BJ (cell line): ENCODE measurements at places on chromosomes 7 and 10. TPM values are rescaled to one million over a fixed set of nuclear protein-coding genes. Genes with fewer than 3 reads are reported as not detected.

DNA sequence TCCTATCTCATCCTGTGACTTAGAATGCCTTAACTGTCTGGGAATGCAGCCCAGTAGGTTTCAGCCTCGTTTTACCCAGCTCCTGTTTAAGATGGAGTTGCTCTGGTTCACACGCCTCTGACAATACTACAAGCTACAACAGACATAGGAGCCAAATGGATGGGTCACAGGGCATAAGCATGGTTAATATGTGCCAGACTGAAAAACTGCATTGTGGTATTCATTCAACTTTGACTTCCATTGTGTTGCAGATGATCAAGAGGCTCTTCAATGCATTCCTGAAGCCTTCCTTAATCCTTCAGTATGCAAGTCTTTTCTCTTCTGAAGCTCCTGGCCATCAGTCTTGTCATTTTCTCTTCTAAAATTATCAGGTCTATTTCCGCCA, 20.3 kb upstream of the RNF32 start:
- no peak for DNase-seq

DNA sequence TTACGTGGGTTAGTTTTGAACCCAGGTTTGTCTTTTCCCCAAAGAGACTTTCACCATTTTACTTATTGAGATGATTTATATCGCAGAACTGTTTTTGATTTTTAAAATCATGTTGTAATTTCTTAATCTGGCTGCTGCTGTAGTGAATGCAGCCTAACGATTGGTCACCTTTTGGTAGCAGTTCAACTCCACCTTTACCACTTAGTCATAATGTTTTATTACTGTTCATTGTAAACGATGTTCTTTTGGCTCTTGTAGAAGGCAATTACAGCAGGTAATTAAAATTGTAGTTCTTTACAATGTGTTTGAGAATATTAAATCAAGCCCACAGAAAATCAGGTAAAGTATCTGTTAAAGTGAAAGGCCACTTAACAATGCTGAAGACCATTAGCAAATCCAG, 531.1 kb downstream of the SDK1 start:
- DNase-seq = no peak

DNA sequence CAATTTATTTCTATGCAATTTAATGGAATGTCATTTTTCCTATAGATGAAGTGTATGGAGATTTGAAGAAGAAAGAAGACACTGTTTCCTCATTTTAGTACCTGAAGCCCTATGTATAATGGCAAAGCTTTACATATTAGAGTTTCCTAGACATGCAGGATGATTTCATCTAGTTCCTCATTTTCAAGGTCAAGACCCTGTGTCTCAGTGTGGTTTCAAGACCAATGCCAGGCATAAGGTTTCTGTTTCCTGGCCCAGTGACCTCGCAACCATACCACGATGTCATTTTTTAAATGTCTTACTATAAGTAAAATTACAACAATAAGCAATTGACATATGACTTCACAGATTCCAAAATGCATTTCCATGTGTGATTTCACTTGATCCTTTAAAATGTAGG, 336.5 kb upstream of the PRKCQ start:
- no peak for DNase-seq

- DNase-seq = no peak
Observed at GRCh38 chr10:125014086-125014830, 72.3 kb downstream of the ZRANB1 start.

- no peak for DNase-seq
Observed at GRCh38 chr7:123770378-123770777, 21.6 kb upstream of the WASL start.

STAG3 gene
- 0.44 and 0.61 TPM in 2 replicates for polyA plus RNA-seq

DNA sequence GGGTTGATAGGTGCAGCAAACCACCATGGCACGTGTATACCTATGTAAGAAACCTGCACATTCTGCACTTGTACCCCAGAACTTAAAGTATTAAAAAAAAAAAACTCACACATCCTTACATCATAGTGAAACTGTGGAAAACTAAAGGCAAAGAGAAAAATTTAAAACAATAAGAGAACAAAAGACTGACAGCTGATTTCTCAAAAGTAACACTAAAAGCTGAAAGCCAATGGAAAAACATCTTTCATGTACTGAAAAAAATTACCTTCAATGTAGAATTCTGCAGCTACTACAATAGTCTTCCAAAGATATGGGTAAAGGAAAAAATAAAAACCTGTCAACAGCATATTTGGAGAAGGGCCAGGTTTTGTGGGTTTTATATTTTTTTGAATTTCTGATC, 729.1 kb upstream of the NRP1 start:
- DNase-seq = no peak

TMEM236 gene
- 0.02 and 0.04 TPM in 2 replicates for polyA plus RNA-seq

DNA sequence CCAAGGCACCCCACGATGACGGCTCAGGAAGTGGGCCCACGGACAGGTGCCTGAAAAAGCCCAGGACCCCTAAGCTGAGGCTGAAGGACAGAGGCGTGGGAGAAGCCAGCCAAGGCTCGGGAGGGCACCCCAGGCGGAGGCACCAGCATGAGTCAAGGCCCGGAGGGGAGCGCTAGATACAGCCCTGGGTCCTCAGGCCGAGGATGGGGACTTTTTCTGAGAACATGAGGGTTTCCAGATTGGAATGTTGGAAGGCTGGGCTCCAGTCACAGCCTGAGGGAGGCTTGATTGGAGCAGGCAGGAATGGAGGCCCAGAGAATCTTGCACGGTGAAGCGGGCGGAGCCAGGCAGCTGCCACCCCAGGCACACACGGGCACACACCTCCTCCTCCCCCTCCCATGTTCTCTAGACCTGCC, 19.0 kb upstream of the ELFN1 start:
- DNase-seq = no peak

- no peak for DNase-seq
Observed at GRCh38 chr7:135386181-135386580, 123.7 kb downstream of the CNOT4 start.

WDFY4 gene
- polyA plus RNA-seq = not detected in 2 replicates

- no peak for DNase-seq
Observed at GRCh38 chr10:112532956-112533355, 85.9 kb downstream of the VTI1A start.

SFTPA2 gene
- not detected in 2 replicates for polyA plus RNA-seq

DNA sequence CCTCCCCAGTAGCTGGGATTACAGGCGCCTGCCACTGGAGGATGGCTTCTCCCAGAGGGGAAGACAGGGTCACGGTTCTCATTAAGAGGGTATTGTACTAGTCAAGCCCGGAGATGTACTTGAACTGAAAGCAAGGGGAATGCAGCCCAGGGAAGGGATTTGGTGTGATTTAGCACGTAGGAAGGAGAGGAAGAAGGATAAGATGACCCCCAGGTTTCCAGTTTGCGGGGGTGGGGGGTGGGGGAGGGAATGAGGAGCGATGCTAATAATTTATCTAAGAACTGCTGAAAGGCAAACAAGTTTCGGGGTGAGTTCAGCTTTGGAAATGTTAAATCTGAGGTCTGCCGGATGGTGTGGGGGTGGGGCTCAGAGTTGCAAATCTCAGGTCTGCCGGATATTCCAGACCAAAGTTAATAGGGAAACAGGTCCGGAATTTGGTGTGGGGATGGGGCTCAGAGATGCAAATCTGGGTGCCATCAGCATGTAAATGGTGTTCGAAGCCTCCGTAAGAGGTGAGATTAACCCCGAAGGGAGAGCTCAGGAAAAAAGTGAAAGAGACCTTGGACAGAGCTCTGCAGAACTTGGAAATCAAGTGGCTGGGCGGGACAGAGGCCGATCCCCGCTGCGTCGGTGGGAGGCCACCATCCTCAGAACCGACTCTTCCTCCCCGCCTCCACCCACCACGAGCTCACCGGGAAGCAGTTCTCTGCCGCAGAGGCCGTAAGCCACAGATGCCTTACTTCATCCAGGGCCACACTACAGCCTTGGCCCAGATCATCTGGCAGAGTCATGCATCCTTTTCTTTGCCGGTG, 1.6 kb upstream of the SEPHS1 start:
- DNase-seq = no peak

DNA sequence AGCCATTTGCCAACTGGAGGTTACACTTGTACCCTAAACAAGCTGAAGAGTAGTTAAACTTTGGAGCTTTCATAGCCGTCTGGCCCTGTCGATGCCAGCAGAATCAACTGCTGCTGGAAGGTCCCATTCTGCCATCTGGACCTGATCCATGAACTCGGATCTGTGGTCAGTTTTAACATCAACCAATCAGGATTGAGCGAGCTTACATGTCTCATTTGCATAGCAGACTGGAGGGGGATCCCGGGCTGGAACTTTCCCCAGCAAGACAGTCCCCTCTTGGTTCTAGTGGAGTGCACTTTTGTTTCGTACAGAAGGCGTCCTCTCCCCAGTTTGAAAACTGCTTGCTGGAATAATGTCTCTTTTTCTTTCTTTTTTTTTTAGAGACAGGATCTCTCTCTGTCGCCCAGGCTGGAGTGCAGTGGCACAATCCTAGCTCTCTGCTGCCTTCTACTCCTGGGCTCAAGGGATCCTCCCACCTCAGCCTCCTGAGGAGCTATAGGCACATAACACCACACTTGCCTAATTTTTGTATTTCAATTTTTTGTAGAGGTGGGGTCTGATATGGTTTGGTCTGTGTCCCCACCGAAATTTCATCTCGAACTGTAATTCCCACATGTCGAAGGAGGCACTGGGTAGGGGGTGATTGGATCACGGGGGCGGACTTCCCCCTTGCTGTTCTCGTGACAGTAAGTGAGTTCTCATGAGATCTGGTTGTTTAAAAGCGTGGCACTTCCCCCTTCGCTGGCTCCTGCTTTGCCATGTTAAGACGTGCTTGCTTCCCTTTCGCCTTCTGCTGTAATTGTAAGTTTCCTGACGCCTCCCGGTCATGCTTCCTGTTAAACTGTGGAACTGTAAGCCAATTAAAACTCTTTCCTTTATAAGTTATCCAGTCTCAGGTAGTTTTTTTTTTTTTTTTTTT, 42.8 kb upstream of the SEPHS1 start:
- DNase-seq = no peak

CYP3A5 gene
- polyA plus RNA-seq = not detected in 2 replicates

ITPRID1 gene
- not detected in 2 replicates for polyA plus RNA-seq

- DNase-seq = no peak
Observed at GRCh38 chr7:1939434-1940401, 269.6 kb downstream of the ELFN1 start.

DNA sequence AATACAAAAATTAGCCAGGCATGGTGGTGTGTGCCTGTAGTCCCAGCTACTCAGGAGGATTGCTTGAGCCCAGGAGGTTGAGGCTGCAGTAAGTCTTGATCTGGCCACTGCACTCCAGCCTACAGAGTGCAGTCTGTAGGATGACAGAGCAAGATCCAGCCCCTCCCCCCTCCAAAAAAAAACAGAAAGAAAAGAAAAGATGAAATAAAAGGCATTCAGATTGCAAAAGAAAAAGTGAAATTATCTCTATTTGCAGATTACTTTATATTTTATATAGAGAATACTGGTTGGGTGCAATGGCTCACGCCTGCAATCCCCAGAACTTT, 20.7 kb upstream of the ZMIZ2 start:
- no peak for DNase-seq

RPS24 gene
- 967 and 3,268 TPM in 2 replicates for polyA plus RNA-seq

DNA sequence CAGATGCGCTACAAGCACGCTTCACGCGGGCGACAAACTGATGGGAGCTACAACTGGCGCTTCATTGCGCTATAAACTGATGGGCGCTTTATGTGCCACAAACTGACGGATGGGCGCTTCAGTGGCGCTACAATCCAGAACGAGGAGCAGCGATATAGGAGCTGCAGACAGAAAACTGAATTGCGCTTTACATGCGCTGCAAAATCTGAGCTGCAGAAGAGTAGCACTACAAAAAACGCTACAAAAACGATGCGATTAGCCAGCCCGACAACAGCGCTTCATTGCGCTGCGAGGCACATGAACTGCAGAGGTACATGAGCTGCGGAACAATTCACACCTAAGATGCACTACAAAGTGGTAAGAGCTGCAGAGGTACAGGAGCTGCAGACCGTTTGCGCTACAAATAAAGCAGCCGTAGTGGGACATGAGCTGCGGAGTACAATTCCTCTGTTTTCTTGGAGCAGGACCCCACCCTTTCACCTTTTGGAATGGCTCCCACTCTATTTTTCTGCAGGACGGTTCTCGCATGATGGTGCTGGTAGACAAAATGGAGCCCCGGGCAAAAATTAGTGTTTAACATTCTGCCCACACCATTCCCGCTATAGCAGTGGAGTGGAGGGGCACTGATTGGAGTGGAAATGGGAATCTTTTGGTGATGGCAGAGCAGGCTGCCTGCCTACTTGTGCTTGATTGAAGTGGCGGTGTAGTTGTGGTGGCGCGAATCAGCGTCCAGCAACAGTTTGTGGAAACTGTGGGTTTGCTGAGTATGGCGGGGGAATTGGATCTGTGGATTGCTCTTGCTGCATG, 1.2 kb upstream of the SGCE start:
- no peak for DNase-seq

DNA sequence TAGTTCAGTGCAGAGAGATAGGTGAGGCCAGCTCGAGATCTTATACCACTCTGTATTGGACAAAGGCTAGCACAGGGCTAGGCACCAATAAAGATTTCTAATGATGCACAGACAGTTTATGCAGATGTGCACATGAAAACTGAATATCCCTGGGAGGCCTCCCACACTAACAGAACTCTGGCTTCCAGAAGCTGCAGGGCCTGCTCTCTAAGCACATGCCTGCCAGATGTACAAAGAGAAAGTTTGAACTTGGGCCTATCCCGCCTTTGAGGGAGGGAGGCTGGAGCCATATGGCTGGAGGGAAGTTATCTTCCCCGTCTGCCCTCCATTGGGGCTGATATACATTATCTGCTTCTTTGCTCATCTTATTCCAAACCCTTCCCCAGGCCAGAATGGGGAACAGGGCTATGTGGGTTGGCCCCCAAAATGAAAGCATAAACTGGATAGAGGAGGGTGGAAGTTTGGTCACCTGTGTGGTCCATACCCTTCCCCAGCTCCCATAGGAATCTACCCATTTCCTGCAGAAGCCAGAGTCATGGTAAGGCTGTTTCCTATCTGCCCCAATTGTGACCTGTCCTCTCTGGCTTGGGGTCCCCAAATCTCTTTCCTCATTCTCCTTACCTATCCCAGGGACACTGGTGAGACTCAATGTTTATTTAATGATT, 3.8 kb downstream of the KAZALD1 start:
- no peak for DNase-seq

DNA sequence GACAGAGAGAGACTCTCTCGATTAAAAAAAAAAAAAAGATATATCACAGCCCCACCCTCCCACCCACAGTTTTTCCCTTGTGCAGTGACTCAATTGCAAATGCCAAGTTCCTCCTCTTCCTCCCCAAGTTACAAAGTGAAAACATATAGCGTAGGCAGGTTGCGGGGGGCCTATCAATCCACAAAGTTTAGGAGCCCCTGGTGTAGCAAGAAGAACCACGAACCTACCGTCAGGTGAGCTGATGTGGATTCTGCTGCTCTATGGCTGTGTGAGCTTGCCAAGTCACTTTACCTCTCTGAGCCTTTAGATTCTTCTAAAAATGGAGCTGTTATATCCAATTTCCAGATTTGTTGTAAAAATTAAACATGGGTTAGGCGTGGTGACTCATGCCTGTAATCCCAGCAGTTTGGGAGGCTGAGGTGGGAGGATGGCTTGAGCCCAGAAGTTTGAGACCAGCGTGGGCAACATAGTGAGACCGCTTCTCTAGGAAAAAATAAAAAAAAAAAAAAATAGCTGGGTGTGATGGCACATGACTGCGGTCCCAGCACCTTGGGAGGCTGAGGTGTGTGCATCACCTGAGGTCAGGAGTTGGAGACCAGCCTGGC, 8.2 kb upstream of the RHBDD2 start:
- DNase-seq = no peak

GRCh38 chr7:111356941-111357340, 205.4 kb downstream of the IMMP2L start:
- no peak for DNase-seq

DPP6 gene
- polyA plus RNA-seq = not detected in 2 replicates

GRCh38 chr7:103686064-103686463, 240.1 kb upstream of the SLC26A5 start:
- no peak for DNase-seq
